Cardiac atrium fibroblast (primary cell): ENCODE measurements at places on chromosomes 5 and 9. TPM values are rescaled to one million over a fixed set of nuclear protein-coding genes. Genes with fewer than 3 reads are reported as not detected.

The SPZ1 gene
- total RNA-seq, result not detected in 2 replicates

The CD74 gene
- total RNA-seq, result 0.65 TPM in 1 of 2 replicates, not detected in the other

The MYOT gene
- total RNA-seq, result not detected in 2 replicates

The FSTL4 gene
- total RNA-seq, result not detected in 2 replicates

The PRUNE2 gene
- 5.2 and 17.8 TPM in 2 replicates for total RNA-seq

The HAPLN1 gene
- 1.1 and 1.3 TPM in 2 replicates for total RNA-seq

The BRD8 gene
- 16.0 and 29.8 TPM in 2 replicates for total RNA-seq

The RAD1 gene
- 13.4 and 16.0 TPM in 2 replicates for total RNA-seq

The NFIL3 gene
- total RNA-seq, result 20.8 and 22.0 TPM in 2 replicates

The TSSK1B gene
- 0.97 TPM in 1 of 2 replicates, not detected in the other for total RNA-seq

The CBY3 gene
- not detected in 2 replicates for total RNA-seq

The NTRK2 gene
- under 0.01 and 1.5 TPM in 2 replicates for total RNA-seq

The GFPT2 gene
- 57.0 and 80.7 TPM in 2 replicates for total RNA-seq

The RANBP3L gene
- not detected in 2 replicates for total RNA-seq

The HAVCR2 gene
- not detected in 2 replicates for total RNA-seq

The GRIA1 gene
- 1.3 TPM in 1 of 2 replicates, not detected in the other for total RNA-seq

The EXOSC2 gene
- 15.7 and 23.0 TPM in 2 replicates for total RNA-seq

The CCL27 gene
- total RNA-seq, result not detected in 2 replicates

The IL7R gene
- total RNA-seq, result 0.72 and 4.2 TPM in 2 replicates

The FGF1 gene
- total RNA-seq, result 1.8 and 37.7 TPM in 2 replicates

The SHC3 gene
- total RNA-seq, result 7.8 and 25.1 TPM in 2 replicates

The GLIPR2 gene
- 45.3 and 47.8 TPM in 2 replicates for total RNA-seq

The N4BP3 gene
- total RNA-seq, result 0.36 and 2.3 TPM in 2 replicates

The ANKRD34B gene
- total RNA-seq, result not detected in 2 replicates

The TMEFF1 gene
- total RNA-seq, result 0.36 and 2.9 TPM in 2 replicates

The TRIP13 gene
- 6.1 and 11.7 TPM in 2 replicates for total RNA-seq

The C1QTNF3 gene
- 0.65 and 1.6 TPM in 2 replicates for total RNA-seq

The ABCA1 gene
- 32.5 and 75.3 TPM in 2 replicates for total RNA-seq

The SAXO1 gene
- total RNA-seq, result not detected in 2 replicates

The PLPPR1 gene
- total RNA-seq, result not detected in 2 replicates

The FGF10 gene
- total RNA-seq, result 0.32 TPM in 1 of 2 replicates, not detected in the other

The KCNV2 gene
- total RNA-seq, result not detected in 2 replicates

The PCDH1 gene
- total RNA-seq, result 14.8 and 18.3 TPM in 2 replicates

The PHYHD1 gene
- 16.2 and 22.2 TPM in 2 replicates for total RNA-seq

The GABBR2 gene
- total RNA-seq, result 0.18 and 0.32 TPM in 2 replicates

The SPATA31D4 gene
- total RNA-seq, result not detected in 2 replicates

The SPATA31C1 gene
- not detected in 2 replicates for total RNA-seq

The CD274 gene
- total RNA-seq, result 2.9 and 5.1 TPM in 2 replicates

The POU5F2 gene
- 0.16 and 0.18 TPM in 2 replicates for total RNA-seq

The AK8 gene
- total RNA-seq, result 1.4 TPM in 1 of 2 replicates, not detected in the other

The ZNG1C gene
- 8.8 and 10.9 TPM in 2 replicates for total RNA-seq

The PTPN3 gene
- 2.2 and 3.1 TPM in 2 replicates for total RNA-seq

The FCN2 gene
- total RNA-seq, result not detected in 2 replicates

The IRX2 gene
- total RNA-seq, result 0.72 and 3.2 TPM in 2 replicates

The MAN1B1 gene
- total RNA-seq, result 86.1 and 101 TPM in 2 replicates

The MACIR gene
- total RNA-seq, result 11.2 and 18.3 TPM in 2 replicates

The FBXL7 gene
- 8.3 and 8.8 TPM in 2 replicates for total RNA-seq

The SLC6A19 gene
- not detected in 2 replicates for total RNA-seq

The ARHGEF37 gene
- 6.3 and 8.7 TPM in 2 replicates for total RNA-seq

The PPP1R26 gene
- 5.6 and 7.6 TPM in 2 replicates for total RNA-seq

The CMBL gene
- total RNA-seq, result 2.5 and 6.0 TPM in 2 replicates

The PKD2L2 gene
- not detected in 2 replicates for total RNA-seq

The SNCAIP gene
- total RNA-seq, result 0.65 TPM in 1 of 2 replicates, not detected in the other

The EIF4E1B gene
- total RNA-seq, result not detected in 2 replicates

The ARL10 gene
- total RNA-seq, result 5.6 and 8.7 TPM in 2 replicates

The IFNA13 gene
- not detected in 2 replicates for total RNA-seq

The SMC2 gene
- 4.2 and 7.8 TPM in 2 replicates for total RNA-seq

The NIPAL4 gene
- total RNA-seq, result not detected in 2 replicates

The IGFBPL1 gene
- total RNA-seq, result not detected in 2 replicates
